ENCODE measurements at places on chromosomes 1 and 21.

- no peaks in the 10 kb centered on the region for H3K4me1 ChIP-seq
- no peak overlapping the region for H3K4me3 ChIP-seq
- H3K36me3 ChIP-seq, result no peaks in the 10 kb centered on the region
- no peaks in the 10 kb centered on the region for H3K27me3 ChIP-seq
Observed at GRCh38 chr1:71242239-71242638, 161.4 kb upstream of the ZRANB2 start.

- H3K27me3 ChIP-seq, result no peaks in the 10 kb centered on the region
- no peak overlapping the region for H3K4me3 ChIP-seq
- H3K4me1 ChIP-seq, result peaks cover 10% of the 10 kb centered on the region
- no peaks in the 10 kb centered on the region for H3K36me3 ChIP-seq
- no peak for DNase-seq
- no peak overlapping the region for H3K27ac ChIP-seq
Observed at GRCh38 chr1:151312826-151313225, 14.4 kb downstream of the PI4KB start.

DNA sequence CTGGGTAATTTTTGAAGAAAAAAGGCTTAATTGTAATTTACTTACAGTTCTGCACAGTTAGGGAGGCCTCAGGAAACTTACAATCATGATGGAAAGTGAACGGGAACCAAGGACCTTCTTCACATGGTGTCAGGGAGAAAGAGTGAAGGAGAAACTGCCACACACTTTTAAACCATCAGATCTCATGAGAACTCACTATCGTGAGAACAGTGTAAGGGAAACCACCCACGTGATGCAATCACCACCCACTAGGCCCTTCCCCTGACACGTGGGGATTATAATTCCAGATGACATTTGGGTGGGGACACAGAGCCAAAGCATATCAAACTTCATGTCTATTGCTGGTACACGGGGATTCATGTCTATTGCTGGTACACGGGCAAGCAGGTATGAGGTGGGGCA, 5.3 kb upstream of the SFT2D2 start:
- no peak overlapping the region for H3K4me3 ChIP-seq
- H3K4me1 ChIP-seq, result no peaks in the 10 kb centered on the region
- no peaks in the 10 kb centered on the region for H3K36me3 ChIP-seq
- no peak overlapping the region for H3K27ac ChIP-seq
- no peaks in the 10 kb centered on the region for H3K27me3 ChIP-seq
- DNase-seq, result no peak

- no peaks in the 10 kb centered on the region for H3K4me1 ChIP-seq
- no peaks in the 10 kb centered on the region for H3K36me3 ChIP-seq
- no peaks in the 10 kb centered on the region for H3K27me3 ChIP-seq
- H3K27ac ChIP-seq, result no peak overlapping the region
Observed at GRCh38 chr1:12565094-12565965, 52.7 kb downstream of the DHRS3 start.

GRCh38 chr1:4322881-4323280, 331.5 kb upstream of the AJAP1 start:
- no peaks in the 10 kb centered on the region for H3K4me1 ChIP-seq
- no peaks in the 10 kb centered on the region for H3K36me3 ChIP-seq
- no peak overlapping the region for H3K27ac ChIP-seq
- no peaks in the 10 kb centered on the region for H3K27me3 ChIP-seq
- DNase-seq, result no peak

DNA sequence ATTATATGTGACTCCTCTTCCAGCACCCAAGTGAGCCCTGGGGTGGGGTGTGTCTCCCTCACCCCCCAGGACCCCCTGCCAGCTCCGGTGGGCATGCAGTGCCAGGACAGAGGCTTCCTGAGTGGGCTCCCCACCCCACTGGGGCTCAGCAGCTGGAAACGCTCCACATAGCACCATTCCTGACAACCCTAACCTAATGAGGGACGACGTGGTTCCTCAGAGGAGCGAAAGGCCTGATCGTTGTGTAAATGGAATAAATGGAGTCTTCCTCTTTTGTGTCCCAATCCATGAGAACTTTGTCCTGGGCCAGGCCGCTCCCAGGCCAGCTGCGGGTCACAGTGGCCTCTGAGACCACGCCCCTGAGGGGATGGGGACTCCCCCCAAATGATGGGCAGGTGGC, 1.8 kb upstream of the TSPEAR start:
- peaks cover 34% of the 10 kb centered on the region for H3K4me1 ChIP-seq
- DNase-seq, result no peak
- no peak overlapping the region for H3K4me3 ChIP-seq
- H3K36me3 ChIP-seq, result no peaks in the 10 kb centered on the region
- H3K27me3 ChIP-seq, result peaks cover 26% of the 10 kb centered on the region

DNA sequence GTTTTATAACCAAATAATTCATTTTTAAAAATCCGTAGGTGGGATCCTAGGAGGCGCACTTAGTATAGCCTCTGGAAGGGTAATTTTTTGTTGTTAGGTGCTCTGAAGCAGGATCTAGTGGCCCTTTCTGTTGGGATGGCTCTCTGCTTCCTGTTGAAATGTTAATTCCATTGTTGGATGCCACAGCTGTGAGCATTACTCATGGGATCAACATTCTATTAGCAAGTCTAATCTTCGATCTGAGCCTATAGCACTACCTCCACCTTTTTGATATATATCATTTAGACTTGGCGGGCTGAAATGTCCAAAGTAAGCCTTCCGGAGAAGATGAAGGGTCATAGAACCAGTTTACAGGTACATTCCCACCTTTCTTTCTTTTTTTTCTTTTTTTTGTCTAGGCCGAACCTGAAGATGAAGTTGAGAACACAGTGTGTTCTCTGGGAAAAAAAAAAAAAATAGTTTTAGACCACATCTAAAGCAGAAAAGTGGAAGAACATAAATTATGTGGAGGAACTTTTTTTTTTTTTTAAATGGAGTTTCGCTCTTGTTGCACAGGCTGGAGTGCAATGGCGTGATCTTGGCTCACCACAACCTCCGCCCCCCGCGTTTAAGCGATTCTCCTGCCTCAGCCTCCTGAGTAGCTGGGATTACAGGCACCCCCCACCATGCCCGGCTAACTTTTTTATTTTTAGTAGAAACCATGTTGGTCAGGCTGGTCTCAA, 1.4 kb downstream of the CXADR start:
- no peaks in the 10 kb centered on the region for H3K36me3 ChIP-seq
- H3K27me3 ChIP-seq, result no peaks in the 10 kb centered on the region

DNA sequence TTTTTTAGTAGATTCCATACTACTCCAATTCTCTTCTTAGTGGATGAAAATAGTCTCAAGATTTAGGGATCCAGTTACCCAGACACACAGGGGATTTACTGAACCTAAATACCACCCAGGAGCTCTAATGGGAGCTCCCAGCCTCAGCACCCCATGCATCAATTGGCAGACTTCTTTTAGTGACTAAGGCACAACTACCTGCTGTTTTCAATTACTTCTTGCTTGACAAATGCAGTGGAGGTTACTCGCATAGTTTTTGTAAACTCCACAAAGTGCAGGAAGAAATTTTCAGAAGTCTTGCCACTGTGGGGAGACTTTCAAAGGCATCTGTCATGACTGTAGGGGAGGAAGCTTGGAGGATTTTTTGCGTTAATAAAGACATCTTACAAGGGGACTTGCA, 35.5 kb upstream of the MAP10 start:
- no peaks in the 10 kb centered on the region for H3K27me3 ChIP-seq
- H3K36me3 ChIP-seq, result no peaks in the 10 kb centered on the region
- H3K4me3 ChIP-seq, result no peak overlapping the region
- DNase-seq, result no peak
- H3K27ac ChIP-seq, result no peak overlapping the region

DNA sequence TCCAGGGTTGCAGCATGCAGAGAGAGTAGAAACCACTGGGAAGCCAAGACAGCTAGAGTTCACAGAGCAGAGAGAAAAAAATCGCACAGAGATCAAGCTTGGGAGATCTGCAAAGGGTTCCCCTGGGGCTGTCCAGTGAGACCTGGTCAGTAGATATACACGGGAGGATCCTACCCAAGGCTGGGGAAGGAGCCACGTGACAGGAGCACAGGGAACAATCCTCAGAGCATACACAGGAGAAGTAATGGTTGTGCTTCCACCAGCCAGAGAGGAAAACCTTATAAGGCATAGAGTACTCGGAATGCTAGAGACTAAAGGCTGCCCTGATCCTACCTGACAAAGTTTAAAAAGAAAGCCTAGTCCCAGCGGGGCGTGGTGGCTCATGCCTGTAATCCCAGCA, 53.9 kb downstream of the GABPA start:
- H3K4me3 ChIP-seq, result no peak overlapping the region
- H3K27me3 ChIP-seq, result no peaks in the 10 kb centered on the region
- DNase-seq, result no peak
- H3K4me1 ChIP-seq, result no peaks in the 10 kb centered on the region
- H3K36me3 ChIP-seq, result no peaks in the 10 kb centered on the region

- no peak overlapping the region for H3K4me3 ChIP-seq
- no peaks in the 10 kb centered on the region for H3K36me3 ChIP-seq
- H3K27me3 ChIP-seq, result no peaks in the 10 kb centered on the region
- H3K4me1 ChIP-seq, result no peaks in the 10 kb centered on the region
- DNase-seq, result no peak
Observed at GRCh38 chr1:74681449-74681848, 7.9 kb upstream of the ERICH3 start.

GRCh38 chr1:16126743-16127515, 28.9 kb downstream of the EPHA2 start:
- DNase-seq, result no peak
- no peak overlapping the region for H3K27ac ChIP-seq
- H3K36me3 ChIP-seq, result no peaks in the 10 kb centered on the region

GRCh38 chr1:91777630-91778300, 108.2 kb downstream of the TGFBR3 start:
- H3K27me3 ChIP-seq, result no peaks in the 10 kb centered on the region
- H3K4me3 ChIP-seq, result no peak overlapping the region
- no peak overlapping the region for H3K27ac ChIP-seq
- no peak for DNase-seq

GRCh38 chr1:245873068-245873467, 634.0 kb downstream of the SMYD3 start:
- H3K27me3 ChIP-seq, result no peaks in the 10 kb centered on the region
- no peak for DNase-seq
- H3K4me3 ChIP-seq, result no peak overlapping the region
- no peak overlapping the region for H3K27ac ChIP-seq
- H3K4me1 ChIP-seq, result no peaks in the 10 kb centered on the region

Data from naive thymus-derived CD4-positive, alpha-beta T cell (primary cell).